ENCODE measurements at places on chromosomes 4 and X.

DNA sequence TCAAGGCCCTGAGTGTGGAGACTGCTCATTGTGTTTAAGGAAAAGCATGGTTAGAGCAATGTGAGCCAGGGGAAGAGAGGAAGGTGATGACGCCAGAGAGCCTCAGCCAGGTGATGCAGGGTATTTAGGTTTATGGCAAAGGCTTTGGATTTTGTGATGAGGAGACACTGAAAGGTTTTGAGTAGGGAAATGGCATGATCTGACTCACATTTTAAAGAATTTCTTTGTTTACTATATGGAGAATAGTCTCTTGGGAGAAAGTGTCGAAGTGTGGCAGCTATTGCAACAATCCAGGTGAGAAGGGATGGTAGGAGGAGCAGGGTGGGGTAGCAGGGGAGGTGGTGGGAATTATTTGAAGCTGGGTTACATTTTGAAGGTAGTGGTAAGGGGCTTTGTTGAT is 293.4 kb upstream of the IGFBP7 start:
- no peak for DNase-seq

- no peak for DNase-seq
Measured at GRCh38 chrX:18887825-18888212, 96.1 kb downstream of the PHKA2 start.

- no peak for DNase-seq
Measured at GRCh38 chr4:113094802-113095201, 45.3 kb downstream of the ANK2 start.

GRCh38 chr4:185774845-185775680 is 36.9 kb downstream of the SORBS2 start:
- no peak for DNase-seq

- DNase-seq = no peak
Measured at GRCh38 chr4:112172180-112172579, 26.9 kb downstream of the FAM241A start.

GRCh38 chr4:119962631-119963030 is 104.0 kb downstream of the MAD2L1 start:
- DNase-seq = no peak

GRCh38 chr4:2336659-2337058 is 74.8 kb upstream of the MXD4 start:
- DNase-seq = no peak

GRCh38 chr4:7425124-7425523 is 9.6 kb downstream of the PSAPL1 start:
- no peak for DNase-seq

GRCh38 chr4:61505773-61506685 is 305.9 kb downstream of the ADGRL3 start:
- DNase-seq = no peak

- no peak for DNase-seq
Measured at GRCh38 chr4:70759126-70759525, 37.4 kb downstream of the RUFY3 start.

DNA sequence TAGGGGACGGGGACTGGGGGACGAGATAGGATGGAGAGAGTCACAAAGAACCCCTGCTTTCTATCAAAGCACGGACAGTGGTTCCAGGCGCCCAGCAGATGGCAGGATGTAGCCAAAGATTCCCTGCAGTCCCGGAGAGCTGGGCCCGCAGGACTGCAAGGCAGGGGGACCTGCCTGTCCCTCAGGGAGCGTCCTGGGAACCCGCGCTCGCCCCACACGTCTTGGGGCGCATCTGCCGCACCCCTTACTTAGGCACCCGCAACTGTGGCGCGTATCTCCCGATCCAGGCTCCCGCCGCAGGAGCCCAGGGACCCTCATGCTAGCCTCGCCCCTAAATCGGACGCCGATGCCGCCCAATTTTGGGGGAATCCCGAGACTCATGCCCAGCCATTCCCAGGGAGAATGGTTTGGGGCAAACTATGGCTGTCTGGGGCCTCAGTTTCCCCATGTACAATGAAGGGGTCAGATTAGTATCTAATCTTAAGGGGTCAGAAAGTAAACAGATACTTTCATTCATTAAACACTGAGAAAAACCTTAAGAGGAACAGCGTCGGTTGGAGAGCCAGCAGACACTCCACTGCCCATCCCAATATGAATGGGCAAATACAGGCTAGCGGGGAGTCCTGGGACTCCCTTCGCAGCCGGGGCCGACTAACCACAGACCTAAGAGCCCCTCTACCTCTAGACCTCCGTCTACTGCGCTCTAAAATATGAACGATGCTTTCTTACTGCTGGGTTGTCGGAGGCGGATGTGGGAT is 581 bp upstream of the STK32B start:
- peak; percentile 70 for DNase-seq

GRCh38 chr4:16687845-16688244 is 210.6 kb downstream of the LDB2 start:
- no peak for DNase-seq

- DNase-seq = peak; percentile 10
Measured at GRCh38 chr4:8675383-8675782, 82.8 kb downstream of the CPZ start.

- DNase-seq = no peak
Measured at GRCh38 chr4:138890891-138891570, 124.5 kb upstream of the NOCT start.
